ENCODE measurements at places on chromosomes 4 and X. TPM values are rescaled to one million over a fixed set of nuclear protein-coding genes. Genes with fewer than 3 reads are reported as not detected.

- H3K27ac ChIP-seq: no peak overlapping the region
- no peaks in the 10 kb centered on the region for H3K27me3 ChIP-seq
- H3K4me3 ChIP-seq: no peak overlapping the region
- no peaks in the 10 kb centered on the region for H3K4me1 ChIP-seq
Observed at GRCh38 chr4:61953386-61953785, 753.3 kb downstream of the ADGRL3 start.

CACNA1F gene
- total RNA-seq: 1.4 TPM

- no peak overlapping the region for H3K27ac ChIP-seq
- no peaks in the 10 kb centered on the region for H3K4me1 ChIP-seq
- H3K36me3 ChIP-seq: no peaks in the 10 kb centered on the region
- no peak overlapping the region for H3K4me3 ChIP-seq
Observed at GRCh38 chrX:40130207-40130606, 32.4 kb upstream of the BCOR start.

MAGEC1 gene
- total RNA-seq: not detected

DNA sequence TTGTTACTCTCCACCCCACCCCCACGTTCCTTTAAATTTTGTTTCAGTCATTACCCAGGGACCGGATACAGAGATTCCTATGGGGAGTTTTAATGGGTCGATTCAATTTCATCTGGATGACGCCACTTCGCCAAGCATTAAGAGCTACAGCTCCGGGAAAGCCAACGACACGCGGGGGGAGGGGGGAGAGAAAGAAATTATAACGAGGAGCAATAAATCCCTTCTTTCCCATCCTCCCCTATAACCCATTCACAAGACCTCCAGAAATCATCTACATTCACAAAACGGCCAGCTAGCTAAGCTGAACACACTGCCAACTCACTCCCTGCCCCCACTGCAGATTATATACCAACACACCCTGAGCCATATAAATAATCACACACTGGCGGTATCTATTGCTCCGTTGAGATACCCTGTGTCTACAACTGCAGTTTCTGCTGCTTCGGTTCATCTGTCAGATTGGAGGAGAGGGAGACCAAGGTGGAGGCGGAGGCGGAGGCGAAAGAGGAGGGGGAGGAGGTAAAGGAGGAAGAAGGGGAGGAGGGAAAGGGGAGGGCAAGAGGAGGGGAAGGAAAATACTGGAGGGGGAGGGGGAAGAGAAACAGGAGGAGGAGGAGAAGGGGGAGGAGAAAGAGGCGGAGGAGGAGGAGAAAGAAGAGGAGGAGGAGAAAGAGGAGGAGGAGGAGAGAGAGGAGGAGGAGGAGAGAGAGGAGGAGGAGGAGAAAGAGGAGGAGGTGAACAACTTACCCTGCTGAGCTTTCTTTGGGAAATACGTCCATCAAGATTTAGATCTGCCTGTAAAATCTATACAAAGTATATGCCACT is 113.9 kb upstream of the VAMP7 start:
- DNase-seq: peak; percentile 60
- H3K4me1 ChIP-seq: no peaks in the 10 kb centered on the region
- peak overlapping the region; percentile 43 for H3K4me3 ChIP-seq
- no peak overlapping the region for H3K27ac ChIP-seq

DNA sequence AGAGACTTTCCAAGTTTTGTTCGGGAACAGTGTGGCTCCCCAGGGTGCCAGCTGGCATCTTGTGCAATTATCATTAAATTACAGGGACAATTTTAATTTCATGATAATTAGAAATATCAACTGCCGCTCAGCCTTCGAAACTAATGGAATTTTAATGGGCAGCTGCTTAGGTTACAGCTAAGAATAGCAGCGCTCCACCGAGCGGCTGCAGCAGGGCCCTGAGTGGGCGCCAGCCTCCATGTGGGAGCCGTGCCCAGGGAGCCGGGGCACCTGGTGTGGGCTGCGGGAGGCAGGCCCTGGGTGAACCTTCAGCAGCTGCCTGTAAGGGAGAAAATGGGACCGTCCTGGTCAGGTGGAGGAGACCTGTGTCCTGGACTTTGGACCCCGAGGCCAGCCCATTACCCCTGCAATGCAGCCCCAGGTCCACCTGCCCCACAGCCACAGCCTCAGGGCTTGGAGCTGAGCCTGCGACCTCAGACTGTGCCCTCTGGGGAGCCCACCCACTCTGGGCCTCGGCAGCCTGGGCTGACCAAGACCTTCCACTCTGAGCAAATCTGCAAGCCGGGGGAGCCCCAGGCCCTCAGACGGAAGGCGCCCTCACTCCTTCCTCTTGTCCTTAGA is 21.1 kb downstream of the MSANTD1 start:
- H3K4me3 ChIP-seq: no peak overlapping the region
- no peak for DNase-seq
- no peaks in the 10 kb centered on the region for H3K4me1 ChIP-seq

DNA sequence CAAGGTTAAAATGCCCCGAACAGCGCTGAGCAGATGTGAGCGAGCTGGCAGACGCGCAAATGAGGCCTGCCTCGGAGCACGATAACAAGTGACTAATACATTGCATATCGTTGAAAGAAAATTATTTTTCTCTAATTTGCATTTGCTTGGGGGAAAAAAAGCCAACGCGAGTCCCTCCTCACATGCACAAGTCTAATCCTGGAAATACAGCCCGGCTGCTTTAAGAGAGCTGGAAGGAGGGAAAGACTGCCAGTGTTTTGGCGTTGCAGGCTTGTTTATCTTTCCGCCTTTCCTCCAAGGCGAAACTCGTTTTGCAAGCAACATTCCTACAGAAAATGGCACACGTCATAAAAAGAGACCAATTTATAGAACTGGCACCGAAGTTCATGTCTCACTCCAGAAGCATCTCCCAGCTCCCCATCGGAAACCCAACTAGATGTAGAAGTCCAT is 12.6 kb downstream of the BCOR start:
- no peaks in the 10 kb centered on the region for H3K36me3 ChIP-seq
- no peaks in the 10 kb centered on the region for H3K27me3 ChIP-seq
- peaks cover 10% of the 10 kb centered on the region for H3K4me1 ChIP-seq
- DNase-seq: no peak

MAGEH1 gene
- 27.2 TPM for total RNA-seq

- no peak overlapping the region for H3K4me3 ChIP-seq
- H3K36me3 ChIP-seq: no peaks in the 10 kb centered on the region
- DNase-seq: no peak
- H3K27me3 ChIP-seq: no peaks in the 10 kb centered on the region
- H3K4me1 ChIP-seq: peaks cover 41% of the 10 kb centered on the region
Observed at GRCh38 chr4:41601025-41601424, 63.1 kb downstream of the LIMCH1 start.

DNA sequence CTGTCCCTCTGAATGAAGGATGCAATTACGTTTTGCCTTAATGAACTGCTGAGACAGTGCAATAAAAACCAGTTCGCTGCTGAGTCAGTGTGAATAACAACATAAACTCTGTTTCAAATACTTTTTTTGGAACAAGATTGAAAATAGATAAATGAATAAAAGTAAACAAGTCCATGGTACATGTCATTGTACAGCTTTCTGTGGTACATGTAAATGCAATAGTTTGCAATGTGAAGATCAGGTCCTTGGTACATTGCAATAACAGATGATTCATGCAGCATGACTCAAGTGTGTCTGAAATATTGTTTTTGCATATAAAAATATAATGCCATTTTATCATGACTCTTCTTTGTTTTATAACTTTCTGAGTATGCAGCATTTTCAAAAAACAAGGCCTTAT is 193.4 kb upstream of the PACRGL start:
- H3K4me1 ChIP-seq: no peaks in the 10 kb centered on the region
- no peaks in the 10 kb centered on the region for H3K36me3 ChIP-seq
- H3K4me3 ChIP-seq: no peak overlapping the region

GRCh38 chrX:5672099-5672498 is 556.6 kb downstream of the NLGN4X start:
- H3K4me3 ChIP-seq: no peak overlapping the region
- DNase-seq: no peak
- H3K27ac ChIP-seq: no peak overlapping the region
- H3K36me3 ChIP-seq: no peaks in the 10 kb centered on the region

CNKSR2 gene
- 7.2 TPM for total RNA-seq

DNA sequence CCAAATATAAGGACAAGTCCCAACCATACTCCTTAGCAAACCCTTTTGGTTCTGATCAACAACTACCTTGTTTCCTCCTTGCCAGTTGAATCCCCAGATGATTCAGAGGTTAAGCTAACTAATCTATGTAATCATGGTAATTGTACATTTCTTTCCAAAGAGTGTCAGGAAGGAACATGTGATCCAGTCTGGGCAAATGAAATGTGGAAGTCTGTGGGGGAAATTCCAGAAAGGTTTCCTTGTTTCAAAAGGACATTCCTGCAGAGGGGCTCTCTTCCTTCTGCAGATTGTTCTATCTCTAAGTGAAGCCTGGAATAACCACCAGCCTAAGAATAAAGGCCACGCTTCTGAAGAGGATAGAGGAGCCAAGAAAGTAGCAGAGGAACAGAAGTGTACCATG is 7.0 kb downstream of the PRSS12 start:
- DNase-seq: no peak
- no peak overlapping the region for H3K4me3 ChIP-seq
- no peaks in the 10 kb centered on the region for H3K27me3 ChIP-seq
- H3K4me1 ChIP-seq: no peaks in the 10 kb centered on the region
- no peak overlapping the region for H3K27ac ChIP-seq

DNA sequence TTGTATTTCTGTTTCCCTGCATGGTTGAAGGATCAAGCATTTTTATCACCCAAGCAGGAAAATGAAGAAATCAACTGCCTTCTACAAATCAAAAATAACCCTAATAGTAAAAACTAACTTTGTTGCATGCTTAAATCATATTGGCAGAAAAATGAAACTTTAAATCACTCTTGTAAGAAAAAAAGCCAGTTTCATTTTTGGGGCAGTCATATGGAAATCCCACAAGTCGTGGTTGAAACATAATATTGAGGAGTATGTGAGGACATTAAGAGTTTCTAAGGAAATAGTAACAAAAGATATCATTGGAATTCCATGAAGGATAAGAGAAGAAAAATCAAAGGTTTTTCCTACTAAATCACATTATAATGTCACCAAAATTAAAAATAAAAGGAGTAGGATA is 8.4 kb downstream of the TEC start:
- H3K27ac ChIP-seq: no peak overlapping the region
- DNase-seq: no peak
- H3K27me3 ChIP-seq: no peaks in the 10 kb centered on the region
- H3K36me3 ChIP-seq: no peaks in the 10 kb centered on the region
- no peak overlapping the region for H3K4me3 ChIP-seq
